Natural killer cell (primary cell): ENCODE measurements at places on chromosomes 1 and 21. TPM values are rescaled to one million over a fixed set of nuclear protein-coding genes. Genes with fewer than 3 reads are reported as not detected.

Gene CDC42BPA
- 2.4 TPM for total RNA-seq

Gene FAM167B
- total RNA-seq, result 0.54 TPM

Gene SERBP1
- 183 TPM for total RNA-seq

Gene KLHDC7A
- not detected for total RNA-seq

Gene PDC
- total RNA-seq, result not detected

Gene GJB5
- not detected for total RNA-seq

Gene ADORA3
- 0.40 TPM for total RNA-seq

Gene PLEKHN1
- 1.3 TPM for total RNA-seq
